Thyroid gland (tissue), 4 donors: ENCODE measurements at places on chromosomes 7 and 10.

- no peak for DNase-seq
These were observed 91.8 kb downstream of the BAMBI start for GRCh38 chr10:28769091-28769604.

DNA sequence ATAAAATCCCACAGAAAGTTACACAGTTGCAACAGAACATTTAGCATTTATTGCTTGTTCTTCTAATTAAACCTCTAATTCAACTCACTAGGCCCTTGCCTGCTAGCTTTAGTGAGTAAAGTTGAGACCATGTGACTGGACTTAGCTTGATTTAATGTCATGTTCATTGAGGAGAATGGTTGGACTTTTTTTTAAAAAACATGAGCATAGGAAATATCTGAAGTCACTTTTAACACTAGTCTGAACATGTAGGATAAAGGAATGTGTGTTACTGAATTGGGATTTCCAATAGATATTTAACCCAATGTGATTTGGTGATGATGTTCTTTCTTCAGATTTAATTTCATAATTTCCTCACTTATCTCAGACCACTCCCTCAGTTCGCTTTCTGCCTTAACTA lies 24.6 kb upstream of the GLCCI1 start:
- DNase-seq = no peak

GRCh38 chr7:2018569-2019460 lies 213.9 kb downstream of the MAD1L1 start:
- DNase-seq = no peak

DNA sequence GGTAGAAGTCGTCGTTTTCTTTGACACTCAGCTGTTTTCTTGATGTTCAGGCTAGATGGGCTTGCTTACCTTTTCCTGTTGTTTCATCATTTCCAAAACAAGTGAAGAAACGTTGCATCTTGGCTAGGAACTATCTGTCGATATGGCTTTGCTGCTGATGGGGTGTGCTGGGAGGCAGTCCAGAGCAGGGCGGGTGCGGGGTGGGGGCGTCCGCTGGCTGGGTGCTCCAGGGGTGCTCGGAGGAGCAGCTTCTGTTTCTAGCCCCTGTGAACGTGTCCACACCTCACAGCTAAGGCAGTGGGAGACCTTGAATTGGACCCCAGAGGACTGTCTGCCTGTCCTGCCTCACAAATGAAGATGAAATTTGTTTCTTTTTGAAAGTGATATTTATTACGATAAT lies 7.6 kb upstream of the SUN1 start:
- no peak for DNase-seq

DNA sequence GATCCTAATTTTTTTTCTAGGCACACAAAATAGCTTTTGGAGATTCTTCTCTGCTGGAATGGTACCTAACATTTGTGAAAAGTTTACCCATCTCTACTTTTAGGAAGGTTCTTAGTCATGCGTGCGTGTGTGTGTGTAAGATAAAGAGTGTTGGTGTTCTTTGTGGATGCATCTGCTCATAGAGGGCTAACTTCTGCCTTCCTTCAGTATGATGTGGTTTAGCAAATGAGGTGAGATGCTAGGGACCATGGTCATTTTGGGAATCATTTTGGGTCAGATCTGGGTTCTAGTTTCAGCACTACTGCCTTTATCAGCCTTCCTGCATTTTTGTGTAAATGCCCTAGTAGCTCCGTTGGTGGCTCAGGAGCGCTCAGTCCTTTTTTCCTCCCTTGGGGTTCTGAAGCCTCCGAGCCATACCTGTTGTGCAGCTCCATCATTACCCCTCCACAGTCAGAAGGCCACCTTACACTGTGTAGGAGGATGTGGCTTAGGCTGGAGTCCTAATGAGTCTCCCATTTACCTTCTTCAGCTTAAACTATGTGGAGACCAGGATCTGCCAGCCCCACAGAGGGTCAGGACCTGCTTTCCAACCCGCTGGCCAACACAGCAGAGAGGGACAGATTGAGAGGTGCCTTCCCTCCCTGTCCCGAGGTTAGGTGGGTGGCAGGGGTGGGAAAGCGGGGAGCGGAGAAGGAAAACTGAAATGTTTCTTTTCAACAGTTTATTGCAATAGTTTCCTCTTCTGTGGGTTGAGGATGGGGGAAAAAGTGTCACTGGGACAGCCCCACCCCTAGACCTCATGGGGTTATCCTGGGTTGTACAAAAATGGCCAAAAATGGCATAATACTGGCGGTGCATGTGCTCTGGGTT lies 31.2 kb downstream of the TSPAN14 start:
- no peak for DNase-seq

DNA sequence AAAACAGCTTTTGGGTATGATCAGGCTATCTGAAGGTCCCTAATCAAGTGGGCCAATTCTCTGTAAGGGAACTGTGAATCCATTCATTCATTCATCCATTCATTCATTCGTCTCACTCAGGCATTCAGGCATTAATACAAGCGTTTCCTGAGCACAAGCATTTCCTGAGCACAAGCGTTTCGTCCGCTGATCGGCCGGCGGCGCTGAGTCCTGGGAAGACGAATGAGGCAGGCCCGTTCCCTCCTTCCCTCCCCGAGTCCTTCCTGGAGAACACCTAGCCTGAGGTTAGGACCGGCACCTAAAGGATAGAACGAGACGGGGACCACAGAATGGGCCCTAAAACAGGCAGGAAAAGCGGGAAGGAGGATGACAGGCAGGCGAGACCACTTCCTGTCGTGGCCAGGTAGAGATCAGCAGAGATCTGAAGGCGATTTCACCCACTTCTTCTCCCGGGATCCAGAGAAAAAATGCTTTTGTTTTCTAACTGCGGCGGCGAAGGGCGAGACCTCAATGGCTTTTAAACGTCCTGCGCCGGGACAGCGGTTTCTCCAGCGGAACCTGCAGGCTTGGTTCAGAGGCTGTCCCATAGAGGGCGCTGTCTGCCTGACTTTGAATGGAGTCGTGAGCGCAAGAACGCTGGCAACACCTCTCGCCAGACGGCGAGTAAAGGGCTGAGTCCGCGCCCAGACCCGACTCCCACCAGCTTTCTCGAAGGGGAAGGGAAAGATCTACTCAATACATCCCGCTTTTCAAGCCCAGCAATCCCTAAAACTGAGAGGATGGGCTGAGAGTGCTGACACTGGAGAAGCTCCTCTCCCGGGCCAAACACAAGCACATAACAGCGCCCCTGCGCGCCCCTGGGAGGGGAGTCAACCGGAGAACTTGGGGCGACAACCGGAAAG lies 2.9 kb upstream of the HMX3 start:
- DNase-seq = peak; percentile 87

- DNase-seq = no peak
These were observed 110.3 kb downstream of the ARHGAP22 start for GRCh38 chr10:48494611-48495010.

DNA sequence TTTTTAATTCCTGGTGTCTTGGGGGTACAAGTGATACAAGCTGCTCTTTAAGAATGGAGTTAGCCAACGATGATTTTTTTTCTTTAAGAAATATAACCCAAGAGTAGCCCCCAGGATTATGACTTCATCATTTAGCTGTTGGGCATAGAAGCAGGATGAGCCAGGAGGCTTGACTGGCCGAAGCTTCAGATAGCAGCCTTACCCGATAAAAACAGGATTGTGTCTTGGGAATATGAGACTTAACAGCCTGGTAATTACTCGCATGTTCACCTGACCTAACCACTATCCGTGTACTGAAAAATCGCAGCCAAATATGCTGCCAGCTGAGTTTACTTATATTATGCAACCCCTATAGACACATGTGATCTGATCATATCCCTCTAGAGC lies 346.0 kb upstream of the BMPER start:
- no peak for DNase-seq

GRCh38 chr7:36036590-36036989 lies 116.5 kb upstream of the EEPD1 start:
- DNase-seq = no peak

DNA sequence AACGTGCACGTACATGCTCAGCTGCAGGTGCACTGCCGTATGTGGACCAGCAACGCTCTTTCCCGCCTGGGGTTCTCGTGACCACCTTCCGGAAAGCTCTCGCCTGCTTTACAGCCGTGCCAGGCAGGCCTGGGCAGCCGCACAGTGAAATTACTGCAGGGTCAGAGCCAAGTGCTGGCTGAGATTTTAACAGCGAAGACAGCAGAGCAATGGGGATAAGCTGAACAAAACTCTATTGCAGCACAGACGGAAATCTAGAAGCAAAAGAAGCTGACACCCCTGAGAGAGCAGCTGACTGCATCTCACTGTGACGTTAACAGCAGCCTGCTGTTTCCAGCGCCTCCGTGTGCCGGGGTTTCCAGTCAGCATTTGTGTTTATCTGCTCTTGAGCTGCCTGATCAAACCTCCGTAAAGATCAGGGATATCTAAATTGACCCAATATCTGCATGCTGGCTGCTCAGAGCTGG lies 179.0 kb downstream of the DIP2C start:
- DNase-seq = no peak

DNA sequence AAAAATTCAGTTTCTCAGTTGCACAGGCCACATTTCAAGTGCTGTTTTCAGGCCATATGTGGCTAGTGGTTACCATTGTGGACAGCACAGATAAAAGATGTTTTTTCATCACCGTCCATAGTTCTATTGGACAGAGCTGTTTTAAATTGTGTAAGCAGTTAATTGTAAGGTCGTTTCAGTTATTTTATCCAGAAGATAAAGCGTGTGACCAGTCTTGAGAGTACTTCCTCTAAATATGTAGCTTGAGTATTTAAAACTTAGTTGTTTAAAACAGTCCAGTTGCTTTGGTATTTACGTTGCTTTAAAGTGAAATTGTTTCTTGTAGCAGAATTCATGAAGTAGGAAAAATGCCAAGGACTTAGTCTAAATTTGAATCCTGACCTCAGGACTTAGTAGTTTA lies 66.9 kb downstream of the ZNRF2 start:
- DNase-seq = no peak

DNA sequence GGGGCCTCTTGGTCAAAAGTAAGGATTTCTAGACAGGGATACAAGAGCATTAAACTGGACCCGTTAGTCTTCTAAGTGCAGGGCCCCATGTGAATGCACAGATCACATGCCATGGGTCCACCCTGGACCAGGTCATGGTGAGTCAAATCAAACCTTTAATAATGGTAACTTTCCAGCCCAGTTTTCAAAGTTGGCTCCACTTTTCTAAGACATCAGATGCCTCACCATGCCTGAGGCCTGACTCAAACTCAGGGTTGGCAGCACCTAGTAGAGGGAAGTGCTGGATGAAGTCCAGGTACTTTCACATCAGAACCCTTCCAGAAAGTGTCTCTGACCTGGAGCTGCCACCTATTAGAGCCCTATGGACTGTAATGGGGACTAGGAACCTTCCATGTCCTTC lies 9.7 kb upstream of the SMIM30 start:
- DNase-seq = no peak

DNA sequence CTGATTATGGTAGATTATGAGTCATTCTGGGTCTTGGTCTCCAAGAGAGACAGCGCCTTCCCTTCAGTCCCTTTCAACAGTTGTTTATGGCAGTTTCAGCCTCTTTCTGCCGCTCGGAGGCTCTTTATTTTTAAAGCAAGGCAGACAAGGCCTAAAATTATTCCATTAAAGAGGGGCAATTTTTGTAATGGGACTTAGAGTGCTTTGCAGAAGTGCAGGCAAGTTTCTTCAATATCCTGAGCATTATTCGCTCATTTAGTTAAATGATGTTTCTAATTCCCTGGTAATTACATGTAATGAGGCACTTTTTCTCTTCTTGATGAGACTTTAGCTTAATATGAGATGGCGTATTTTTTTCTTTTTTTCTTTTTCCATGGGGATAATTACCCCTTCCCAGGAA lies 33.6 kb downstream of the BUB3 start:
- no peak for DNase-seq

- DNase-seq = peak; percentile 35
These were observed 29.6 kb downstream of the CASP7 start for GRCh38 chr10:113709221-113709838.

DNA sequence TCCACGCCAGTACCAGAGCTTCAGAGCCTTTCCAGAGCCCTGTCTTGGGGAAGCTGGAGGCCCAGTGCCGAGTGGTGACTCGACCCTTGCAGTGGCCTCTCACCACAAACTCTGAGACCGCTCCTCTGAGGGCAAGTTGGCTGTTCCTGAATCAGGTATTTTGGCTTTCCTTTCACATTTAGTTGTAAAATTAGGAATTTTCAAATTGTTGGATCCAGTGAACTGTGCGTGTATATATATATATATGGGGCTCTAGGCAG lies 128.7 kb upstream of the UNC5B start:
- DNase-seq = no peak

GRCh38 chr10:62870866-62871265 lies 54.7 kb upstream of the EGR2 start:
- no peak for DNase-seq

GRCh38 chr10:23294638-23295247 lies 49.9 kb downstream of the C10orf67 start:
- DNase-seq = no peak

DNA sequence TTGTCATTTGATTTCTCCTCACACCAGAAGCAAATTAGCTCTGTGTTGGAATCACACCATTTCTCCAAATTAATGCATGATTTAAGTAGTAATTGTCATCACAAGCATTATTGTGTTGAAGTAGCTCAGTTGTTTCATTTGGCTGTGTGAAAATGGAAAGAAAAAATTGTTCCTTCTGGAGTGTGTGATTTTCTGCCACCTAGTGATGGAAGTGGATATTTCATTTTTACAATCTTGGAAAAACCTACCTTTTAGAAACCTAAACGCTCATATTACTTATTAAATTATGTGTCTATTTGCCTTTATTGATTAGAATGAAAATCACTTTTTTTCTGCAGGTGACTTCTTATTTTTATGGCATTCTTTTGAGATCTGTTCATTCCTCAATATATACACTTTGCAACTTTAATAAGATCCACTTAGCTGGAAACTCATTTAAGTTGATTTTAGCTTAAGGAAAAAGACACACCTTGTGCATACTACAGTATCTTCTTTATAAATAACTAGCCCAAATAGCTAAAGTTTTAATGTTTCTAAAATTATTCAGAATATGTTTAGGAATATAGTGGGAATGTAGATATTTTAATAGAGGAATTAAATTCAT lies 50.0 kb downstream of the SRI start:
- no peak for DNase-seq

DNA sequence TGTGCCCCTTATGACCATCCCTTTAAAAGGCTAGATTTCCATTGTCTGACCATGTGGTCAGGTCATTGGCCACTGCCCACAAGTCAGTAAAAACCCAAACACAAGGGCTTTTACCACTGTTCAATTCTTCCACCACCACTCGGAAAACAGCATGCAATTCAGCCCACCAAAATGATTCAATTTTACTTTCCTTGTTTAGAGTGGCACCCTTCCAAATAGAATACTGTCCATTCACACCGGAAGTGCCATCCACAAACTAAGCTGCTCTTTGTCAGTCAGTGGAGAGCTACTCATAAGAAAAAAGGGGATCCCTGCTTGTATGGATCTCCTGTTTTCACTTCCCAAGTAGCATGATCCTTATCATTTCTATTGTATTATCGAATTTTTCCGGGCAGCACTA lies 350.7 kb upstream of the MBL2 start:
- DNase-seq = no peak

DNA sequence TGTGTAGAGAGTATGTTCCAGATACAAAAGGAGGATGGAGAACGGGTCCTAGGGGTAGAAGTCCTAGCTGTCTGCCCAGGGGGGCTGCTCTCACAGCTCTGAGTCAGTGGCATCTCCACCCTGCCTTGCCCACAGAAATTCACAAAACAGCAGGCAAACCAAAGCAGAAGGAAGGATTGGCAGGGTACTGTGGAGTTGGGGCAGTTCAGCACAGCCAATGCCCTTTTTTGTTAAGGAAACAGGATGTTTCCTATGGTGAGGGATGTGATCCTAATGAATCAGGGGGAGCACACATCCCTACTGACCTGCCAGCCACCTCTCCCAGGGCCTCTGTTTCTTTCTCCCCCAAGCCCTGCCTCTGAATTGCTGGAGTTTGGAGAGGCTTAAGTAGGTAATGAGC lies 457.6 kb downstream of the PLXNA4 start:
- DNase-seq = no peak
